IPS-NIHi11 (cell line): ENCODE measurements at places on chromosomes 3 and 15.

- DNase-seq = no peak
Measured at GRCh38 chr15:63462088-63462487, 42.3 kb upstream of the USP3 start.

DNA sequence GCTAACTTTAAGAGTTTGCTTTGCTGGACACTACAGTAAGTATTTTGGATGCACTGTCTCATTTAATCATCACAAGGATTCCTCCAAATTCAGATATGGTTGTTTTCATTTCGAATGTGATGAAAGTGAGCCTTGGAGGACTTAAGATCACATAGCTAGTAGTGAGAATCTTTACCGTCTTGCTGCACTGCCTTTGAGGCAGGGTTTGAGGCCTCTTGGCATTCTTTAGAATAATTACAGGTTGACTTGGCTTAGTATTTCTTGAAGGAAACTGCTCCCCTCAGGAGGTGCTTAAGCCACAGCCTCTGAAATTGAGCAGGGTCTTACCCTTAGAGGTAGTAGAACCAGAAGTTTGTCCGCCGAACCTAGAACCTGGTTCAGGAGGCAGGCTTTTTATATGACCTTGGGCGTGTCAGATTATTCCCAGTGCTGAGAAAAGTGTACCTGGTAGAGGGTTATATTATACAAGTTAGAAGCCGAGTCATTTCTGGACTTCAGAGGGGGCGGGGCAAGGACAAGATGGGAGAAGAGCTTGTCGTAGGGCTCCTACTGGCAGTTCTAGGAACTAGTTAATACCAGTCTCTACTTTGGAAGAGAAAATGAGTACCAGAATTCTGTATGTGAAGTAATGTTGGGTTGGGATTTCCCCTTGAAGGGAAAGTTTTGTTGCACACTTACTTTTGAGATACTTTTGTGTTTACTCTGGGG lies 1.1 kb downstream of the TFG start:
- DNase-seq = peak; percentile 48

- no peak for DNase-seq
Measured at GRCh38 chr3:184361932-184362667, 590 bp downstream of the POLR2H start.

- no peak for DNase-seq
Measured at GRCh38 chr3:188124184-188124583, 29.8 kb upstream of the LPP start.

GRCh38 chr3:182292591-182292990 lies 500.7 kb upstream of the ATP11B start:
- DNase-seq = no peak

DNA sequence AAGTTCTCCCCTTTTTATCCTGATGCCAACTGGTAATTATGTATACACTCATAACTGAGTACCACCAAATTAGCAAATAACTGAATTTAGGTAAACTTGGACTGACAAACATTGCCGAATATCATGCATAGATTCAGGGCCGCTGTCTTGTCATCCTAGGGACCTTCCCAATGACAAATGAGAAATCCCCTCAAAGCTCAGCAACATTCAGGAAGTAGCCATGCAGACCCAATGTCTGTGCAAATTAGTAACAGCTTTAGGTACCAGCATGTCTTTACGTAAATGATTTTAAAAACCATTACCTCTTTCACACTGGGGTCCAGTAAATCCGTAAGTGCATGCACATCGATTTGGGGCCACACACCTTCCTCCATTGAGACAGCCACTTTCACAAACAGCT lies 49.5 kb downstream of the FBN1 start:
- DNase-seq = no peak

DNA sequence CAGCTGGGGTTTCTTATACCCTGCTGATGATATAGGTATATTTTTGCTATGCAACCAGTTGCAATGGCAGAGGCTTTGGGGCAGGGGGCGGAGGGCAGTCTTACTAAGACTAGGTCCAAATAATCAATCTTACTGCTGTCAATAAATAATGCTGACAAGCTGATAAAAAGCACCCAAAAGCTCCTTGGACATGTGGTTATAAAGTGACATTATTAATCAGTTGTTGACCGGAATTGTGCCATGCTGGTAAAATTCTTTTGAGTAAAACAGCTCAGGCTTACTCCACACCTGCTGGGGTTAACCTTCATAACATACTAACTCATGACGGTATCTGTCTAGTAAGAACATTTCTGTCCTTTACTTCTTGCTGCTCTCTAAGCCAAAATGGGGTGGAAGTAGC lies 101.9 kb downstream of the CHST2 start:
- no peak for DNase-seq

DNA sequence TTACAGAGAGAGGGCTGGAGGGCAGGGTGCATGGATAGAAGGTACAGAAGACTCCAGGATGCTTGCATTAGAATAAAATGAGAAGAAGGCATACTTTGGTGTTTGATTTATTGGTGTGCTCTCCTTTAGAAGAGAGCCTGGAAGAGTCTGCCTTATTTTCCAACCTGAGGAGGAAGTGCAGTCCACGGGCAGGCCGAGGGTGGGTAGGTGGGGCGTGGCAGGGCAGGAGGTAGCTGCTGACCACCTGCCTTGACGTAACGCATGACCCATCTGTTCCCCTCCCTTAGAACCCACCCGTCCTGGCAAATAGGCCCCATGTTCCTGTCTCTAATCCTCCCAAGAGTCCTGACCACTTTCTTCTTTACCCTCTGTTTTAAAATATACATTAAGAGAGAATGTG lies 222.3 kb upstream of the LYSMD4 start:
- peak; percentile 0 for DNase-seq

DNA sequence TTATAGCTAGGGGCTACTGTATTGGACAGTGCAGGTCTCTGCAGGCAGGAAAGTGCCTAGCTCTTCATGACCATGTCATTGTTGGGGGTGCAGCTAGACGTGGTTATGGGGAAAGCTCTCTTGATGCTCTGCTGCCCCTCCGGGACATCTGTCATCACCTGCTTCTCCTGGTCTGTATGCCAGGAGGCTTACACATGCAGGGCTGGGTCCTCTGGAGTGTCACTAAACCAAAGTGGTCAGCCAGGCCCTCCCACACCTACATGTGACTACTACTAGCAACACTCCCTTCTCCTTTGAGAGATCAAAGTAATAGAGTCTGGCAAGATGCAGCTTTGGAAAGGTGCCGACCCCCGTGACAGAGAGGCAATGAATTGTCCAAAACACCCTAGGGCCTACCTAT lies 98.5 kb downstream of the SST start:
- DNase-seq = no peak

- no peak for DNase-seq
Measured at GRCh38 chr3:52283306-52283705, 4.3 kb upstream of the GLYCTK start.

DNA sequence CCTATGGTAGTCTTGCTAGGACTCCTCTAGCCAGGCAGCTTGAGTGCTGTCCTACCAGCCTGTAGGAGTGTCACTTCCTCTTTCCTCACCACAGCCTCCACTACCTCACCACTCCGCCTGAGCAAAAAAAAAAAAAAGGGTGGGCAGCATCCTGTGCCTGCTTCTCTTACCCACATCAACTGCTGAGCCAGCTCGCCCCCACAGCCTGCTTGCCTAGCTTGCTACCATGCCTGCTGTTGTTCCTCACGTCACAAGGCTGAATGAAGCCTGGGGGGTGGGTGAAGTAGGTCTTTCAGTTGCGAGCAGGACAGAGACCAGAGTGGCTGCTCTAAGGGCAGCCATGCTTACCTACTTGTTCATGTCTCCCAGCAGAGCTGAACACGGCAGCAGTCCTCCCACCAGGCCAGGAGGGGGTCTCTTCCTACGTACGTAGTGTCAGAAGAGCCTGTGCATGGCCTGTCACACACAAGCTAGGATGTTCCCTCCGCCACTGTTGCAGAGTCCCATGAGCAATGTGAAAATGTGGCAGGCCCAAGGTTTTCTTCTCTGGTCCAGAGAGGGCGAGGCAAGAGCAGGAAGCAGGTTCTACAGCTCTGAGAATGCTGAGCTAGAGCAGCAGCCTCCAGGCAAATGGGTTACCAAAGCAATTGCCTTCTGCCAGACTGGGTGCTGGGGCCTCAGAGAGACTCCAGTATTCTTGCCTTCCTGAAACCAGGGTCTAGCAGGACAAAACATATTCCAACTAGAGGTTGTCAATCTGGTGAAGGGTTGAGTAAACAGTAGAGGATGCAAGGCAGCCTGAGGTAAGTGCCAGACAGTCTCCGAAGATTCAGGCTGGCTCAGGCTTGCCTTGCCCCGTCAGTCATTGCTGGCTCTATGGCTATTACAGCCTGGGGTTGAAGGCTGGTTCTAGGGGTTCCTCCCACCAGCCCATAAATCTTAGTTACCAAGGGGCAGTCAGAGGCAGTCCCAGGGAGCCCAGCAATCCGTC lies 8.1 kb downstream of the PPM1M start:
- DNase-seq = no peak

- no peak for DNase-seq
Measured at GRCh38 chr15:98568382-98569017, 79.8 kb upstream of the IGF1R start.

GRCh38 chr3:32421991-32422859 lies 30.6 kb downstream of the CMTM7 start:
- DNase-seq = peak; percentile 42

GRCh38 chr15:80462836-80463512 lies 58.8 kb downstream of the ARNT2 start:
- no peak for DNase-seq

DNA sequence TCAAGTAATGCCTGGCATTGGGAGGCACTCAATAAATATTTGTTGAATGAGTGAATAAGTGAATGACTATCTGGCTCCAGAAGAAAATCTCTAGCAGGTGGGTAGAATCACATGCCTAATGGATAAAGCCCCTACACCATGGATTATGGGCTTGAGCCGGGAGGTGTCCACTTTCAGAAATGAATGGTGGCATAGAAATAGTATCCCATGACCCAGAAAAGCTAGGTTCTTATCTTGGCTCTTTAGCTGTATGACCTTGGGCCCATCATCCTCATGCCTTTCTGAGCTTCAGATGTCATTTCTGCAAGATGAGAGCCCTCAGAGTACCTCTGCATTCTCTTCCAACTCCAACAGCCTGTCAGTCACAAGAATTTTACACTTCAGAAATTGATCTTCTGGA lies 37.3 kb upstream of the TNIK start:
- DNase-seq = no peak

- DNase-seq = peak; percentile 45
Measured at GRCh38 chr15:55434989-55435825, 26.9 kb downstream of the PIERCE2 start.

DNA sequence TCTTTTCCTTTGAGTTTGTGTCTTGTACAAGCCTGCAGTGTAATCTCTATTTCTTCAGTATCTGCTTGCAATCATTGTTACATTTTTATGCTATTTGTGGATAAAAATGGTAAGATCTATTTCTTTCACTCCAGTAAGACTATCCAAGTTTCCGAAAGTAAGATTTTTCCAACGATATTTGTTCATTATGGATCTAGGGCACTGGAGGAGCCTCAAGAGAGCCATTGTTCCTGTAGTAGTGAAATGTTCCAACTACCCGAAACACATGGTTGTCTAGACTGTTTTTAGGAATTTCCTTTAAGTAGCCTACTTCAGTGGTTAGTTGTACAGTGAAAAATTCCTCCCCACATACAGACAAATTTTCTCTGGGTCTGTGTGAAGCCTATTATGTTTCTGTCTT lies 597.4 kb downstream of the RSL24D1 start:
- DNase-seq = no peak

GRCh38 chr3:85427467-85427866 lies 468.7 kb downstream of the CADM2 start:
- DNase-seq = no peak

DNA sequence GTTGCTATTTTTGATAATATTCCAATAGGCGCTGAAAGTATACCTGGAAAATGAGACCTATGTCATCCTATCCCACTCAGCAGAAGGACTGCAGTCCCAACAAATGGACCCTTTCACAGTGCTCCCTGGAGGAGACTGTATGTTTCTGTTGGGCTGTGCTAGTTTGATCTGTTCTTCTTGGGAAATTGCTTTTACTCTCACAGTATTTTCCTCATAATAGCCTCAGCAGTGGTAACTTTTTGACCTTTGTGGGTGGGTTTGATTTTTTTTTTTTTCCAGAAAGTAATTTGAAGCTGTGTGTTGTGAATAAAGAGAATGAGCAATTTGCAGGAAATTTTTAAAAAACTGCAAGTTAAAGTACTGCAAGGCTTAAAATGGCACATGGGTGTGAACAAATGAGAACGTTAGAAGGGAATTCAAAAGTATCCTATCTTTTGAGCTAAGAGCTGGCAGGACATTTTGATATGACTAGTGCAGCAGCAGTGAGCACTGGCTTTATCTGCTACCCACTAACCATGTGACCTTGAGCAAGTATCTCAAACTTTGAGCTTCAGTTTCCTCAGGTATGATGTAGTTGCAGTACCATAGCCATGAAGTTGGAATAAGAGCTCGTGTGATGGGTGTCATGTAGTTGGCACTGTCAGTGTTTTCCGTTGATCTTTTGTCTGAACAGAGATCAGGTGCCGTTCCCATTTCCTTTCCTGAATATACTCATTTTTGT lies 118.4 kb downstream of the ATG7 start:
- no peak for DNase-seq

DNA sequence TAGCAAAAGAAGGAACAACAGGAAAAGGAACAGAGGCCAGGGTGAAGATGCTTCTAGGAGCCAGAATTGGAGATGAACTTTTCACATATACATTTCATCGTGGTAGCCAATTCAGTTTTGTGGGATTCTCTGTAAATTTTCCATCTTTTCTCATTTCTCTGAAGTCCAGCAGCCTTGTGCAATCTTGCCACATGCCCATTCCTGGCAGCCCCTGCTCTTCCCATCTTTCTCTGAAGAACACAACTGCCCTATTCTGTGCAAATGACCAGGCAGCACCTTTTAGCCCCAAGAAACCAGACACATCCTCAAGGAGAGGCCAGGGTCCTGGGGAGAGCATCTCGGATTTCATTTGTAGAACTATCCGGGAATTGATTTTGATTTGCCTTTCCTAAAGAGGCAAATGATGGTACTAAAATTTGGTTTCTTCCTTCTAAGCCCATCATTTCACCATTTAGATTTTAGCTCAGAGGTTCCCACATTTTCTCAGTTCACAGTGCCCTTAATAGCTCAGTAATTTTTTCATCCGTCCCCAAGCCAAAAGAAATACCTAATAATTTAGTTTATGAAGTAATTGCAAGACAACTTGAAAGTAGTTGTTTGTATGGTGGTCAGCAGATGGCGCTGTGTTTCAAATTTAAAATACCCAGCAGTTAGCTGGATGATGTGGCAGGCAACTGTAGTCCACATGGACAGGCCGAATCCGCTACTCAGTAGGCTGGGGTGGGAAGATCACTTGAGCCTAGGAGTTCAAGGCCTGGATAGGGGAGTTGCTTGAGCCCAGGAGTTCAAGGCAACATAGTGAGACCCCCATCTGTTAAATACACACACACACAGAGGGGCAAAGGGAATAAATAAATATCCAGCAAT lies 61.3 kb upstream of the ACKR4 start:
- peak; percentile 68 for DNase-seq

DNA sequence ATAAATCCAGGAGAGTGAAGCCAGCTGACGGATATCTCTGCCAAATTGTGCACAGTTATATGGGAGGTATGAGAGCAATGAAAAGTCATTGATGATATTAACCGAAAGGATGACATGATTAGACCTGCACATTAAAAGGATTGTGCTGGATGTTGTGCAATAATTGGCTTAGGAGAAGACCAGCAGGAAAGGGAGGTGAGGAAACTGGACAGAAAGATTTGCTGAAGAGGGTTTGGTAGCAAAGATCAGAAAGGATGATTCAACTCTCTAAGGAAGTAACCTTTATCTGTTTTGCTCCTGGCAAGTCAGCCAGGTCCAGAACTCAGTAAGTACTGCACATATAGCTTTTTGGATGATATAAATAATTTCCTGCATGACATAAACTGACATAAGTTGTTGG lies 704.7 kb downstream of the GRM7 start:
- DNase-seq = no peak

- peak; percentile 39 for DNase-seq
Measured at GRCh38 chr3:176167272-176167671, 1030.0 kb downstream of the TBL1XR1 start.

- DNase-seq = no peak
Measured at GRCh38 chr3:187684880-187685279, 14.7 kb upstream of the SST start.
